Stimulated activated CD8-positive, alpha-beta memory T cell treated with anti-CD3 and anti-CD28 coated beads, Interleukin-4, amount 100 ng/mL, for 24 hours (primary cell): ENCODE measurements at places on chromosomes 4 and X.

GRCh38 chr4:76665153-76665552 is 230.1 kb downstream of the SHROOM3 start:
- DNase-seq, result no peak

DNA sequence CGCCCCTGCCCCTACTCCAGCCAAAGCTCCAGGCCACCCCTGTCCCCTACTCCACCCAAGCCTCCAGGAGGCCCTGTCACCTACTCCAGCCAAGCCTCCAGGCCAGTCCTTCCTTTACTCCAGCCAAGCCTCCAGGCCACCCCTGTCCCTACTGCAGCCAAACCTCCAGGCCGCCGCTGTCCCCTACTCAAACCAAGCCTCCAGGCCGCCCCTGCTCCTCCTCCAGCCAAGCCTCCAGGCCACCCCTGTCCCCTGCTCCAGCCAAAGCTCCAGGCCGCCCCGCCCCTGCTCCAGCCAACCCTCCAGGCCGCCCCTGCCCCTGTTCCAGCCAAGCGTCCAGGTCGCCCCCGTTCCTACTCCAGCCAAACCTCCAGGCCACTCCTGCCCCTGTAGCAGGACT is 5.1 kb upstream of the ASMT start:
- no peak for DNase-seq

GRCh38 chrX:113390531-113390930 is 549.9 kb upstream of the AMOT start:
- DNase-seq, result no peak

- DNase-seq, result no peak
Observed at GRCh38 chr4:154958621-154959358, 177.7 kb downstream of the RBM46 start.

DNA sequence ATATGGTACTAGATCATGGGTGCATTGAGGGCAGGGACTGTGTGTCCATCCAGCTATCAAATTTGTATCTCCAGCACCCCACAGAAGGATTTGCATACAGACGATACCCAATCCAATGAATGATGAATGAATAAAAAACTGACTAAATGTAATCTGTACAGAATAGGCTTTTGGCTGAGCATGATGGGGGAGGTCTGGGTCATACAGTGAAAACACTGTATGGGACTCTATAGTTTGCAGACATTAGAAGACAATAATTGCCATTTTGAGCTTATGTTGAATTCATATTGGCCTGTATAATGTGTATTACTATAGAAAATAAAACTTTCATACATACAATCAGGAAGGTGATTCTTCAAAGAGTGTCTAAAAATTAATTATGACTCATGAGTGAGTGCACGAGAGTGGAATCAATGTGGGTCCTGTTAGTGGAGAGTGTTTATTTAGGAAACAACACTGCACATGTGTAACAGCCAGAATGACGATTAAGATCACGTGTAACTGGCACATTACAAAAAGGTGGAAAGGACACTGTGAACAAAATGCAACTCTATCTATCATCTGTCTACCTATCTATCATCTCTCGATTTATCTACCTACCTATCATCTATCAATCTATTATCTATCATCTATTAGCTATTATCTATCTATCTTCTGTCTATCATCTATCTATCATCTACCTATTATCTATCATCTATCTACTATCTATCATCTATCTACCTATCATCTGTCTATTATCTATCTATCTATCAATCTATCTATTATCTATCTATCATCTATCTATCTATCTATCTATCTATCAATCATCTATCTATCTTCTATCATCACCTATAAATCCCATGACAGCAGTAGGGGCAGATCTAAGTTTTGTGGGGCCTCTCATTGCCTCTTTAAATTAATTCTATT is 201.3 kb downstream of the PTTG2 start:
- DNase-seq, result no peak

DNA sequence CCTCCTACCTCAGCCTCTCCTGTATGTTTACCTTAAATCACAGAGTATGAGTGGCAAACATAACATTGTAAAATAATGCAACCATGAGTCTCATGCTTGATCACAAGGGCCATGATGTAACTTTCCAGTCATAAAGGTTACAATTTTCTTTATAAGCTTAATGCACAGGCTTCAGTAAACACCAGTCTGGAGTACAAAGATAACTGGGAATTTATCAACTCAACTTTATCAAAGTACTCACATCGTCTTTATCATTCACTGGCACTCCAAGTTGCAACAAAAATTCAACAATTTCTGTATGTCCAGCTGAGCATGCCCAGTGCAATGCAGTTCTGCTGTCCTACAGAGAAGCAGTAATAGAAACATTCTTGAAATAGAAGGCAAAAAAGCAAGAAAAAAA is 2.8 kb downstream of the PSMD10 start:
- DNase-seq, result no peak

- DNase-seq, result no peak
Observed at GRCh38 chrX:100871594-100872560, 2.3 kb downstream of the NOX1 start.

GRCh38 chrX:66408507-66408906 is 230.4 kb downstream of the EDA2R start:
- no peak for DNase-seq

GRCh38 chrX:80765220-80765625 is 44.5 kb downstream of the BRWD3 start:
- no peak for DNase-seq

GRCh38 chr4:141636082-141636770 is at the start of gene IL15:
Gene IL15 (plus strand): TSS chr4:141636583. CDS start chr4:141719465, 82,882 bp downstream.
- DNase-seq, result peak; percentile 48

DNA sequence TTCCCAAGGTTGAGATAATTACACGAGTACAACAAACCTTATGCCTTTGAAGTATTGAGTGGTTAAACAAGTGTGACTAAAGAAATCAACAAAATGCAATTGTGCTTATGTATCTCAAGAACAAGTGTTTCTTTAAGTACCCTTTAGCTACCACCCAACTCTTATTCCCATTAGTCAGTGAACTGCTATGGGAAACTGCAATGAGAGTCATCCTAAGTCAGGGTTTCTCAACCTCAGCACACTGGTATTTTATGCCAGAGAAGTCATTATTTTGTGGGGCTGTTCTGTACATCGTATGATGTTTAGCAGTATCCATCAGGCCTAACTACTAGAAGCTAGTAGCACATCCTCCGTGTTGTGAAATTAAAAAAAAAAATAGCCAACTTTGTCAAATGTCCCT is 549.1 kb upstream of the BOD1L1 start:
- DNase-seq, result no peak

GRCh38 chrX:14670819-14671218 is 141.5 kb downstream of the GLRA2 start:
- no peak for DNase-seq

DNA sequence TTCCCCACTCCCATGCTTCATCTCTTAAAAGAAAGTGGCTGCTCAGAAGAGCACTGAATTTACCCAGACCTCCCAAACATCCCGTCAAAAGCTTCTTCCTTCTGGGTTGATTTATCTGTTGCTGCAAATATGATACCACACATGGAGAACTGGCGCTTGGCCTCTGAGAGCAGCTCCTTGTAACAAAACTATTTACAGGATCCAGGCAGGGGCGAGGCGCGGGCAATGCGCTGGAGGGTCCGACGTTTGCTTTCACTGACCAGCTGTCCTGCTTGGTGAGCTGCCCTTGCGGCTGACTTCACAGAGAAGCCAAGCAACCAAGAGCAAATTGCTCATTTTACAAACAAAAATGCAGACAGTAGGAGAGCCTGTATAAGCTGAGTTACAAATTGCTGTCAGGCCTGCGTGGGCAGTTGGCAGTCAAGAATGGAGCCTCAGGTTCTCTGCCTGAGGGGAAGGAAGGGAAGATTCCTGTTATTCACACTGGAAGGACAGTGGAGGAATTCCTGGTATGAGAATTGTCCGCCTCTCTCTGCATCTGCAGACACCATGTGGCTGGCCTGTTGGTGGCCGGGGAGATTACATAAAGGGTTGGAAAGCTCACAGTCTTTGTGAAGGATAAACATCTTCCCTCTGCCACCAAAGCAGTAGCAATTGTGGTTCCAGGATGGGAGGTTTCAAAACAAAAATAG is 192.2 kb upstream of the LEF1 start:
- DNase-seq, result no peak

DNA sequence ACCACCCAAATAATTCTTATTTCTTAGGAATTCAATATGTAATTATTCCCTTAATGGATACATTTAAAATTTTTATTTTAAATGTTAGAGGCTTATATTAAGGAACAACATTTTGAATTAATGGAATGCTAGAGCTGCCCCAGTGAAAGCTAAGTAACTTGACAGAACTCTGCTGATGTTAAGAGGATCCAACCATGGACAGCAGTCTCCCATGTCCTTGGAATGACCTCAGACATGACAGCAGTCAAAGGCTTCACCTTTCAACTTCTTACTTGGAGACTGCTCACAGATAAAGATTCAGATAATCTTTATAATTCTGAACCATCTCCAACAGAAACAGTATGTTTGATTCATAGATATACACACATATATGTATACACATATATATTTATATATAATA is 17.2 kb downstream of the PDLIM3 start:
- no peak for DNase-seq

DNA sequence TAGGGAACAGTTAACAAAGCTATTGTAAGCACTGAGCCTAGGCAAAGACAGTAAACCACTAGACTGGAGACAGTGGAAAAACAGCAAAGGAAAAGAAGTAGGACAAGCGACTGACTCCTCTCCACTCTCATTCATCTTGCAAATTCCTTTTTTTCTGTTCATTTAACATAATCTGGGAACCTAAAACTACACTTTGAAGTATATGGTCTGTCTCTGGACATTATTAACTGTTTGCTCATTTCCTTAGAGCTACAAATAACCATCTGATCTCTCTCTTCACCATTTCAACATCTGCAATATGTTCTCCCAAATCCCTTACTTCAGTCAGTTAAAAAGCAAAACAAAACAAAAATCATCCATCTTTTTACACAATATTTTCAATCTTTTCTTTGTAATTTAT is 642 bp downstream of the HMGN5 start:
- no peak for DNase-seq

- peak; percentile 77 for DNase-seq
Observed at GRCh38 chr4:6200011-6200921, at the start of gene JAKMIP1. Gene JAKMIP1 (minus strand): TSS chr4:6200549. CDS start chr4:6112850, 87,699 bp downstream.

GRCh38 chr4:14302021-14302420 is 674.5 kb upstream of the BOD1L1 start:
- DNase-seq, result no peak

- DNase-seq, result no peak
Observed at GRCh38 chr4:147689067-147689466, 5.1 kb upstream of the PRMT9 start.

GRCh38 chr4:41750626-41751448 is 2.3 kb upstream of the PHOX2B start:
- DNase-seq, result no peak

DNA sequence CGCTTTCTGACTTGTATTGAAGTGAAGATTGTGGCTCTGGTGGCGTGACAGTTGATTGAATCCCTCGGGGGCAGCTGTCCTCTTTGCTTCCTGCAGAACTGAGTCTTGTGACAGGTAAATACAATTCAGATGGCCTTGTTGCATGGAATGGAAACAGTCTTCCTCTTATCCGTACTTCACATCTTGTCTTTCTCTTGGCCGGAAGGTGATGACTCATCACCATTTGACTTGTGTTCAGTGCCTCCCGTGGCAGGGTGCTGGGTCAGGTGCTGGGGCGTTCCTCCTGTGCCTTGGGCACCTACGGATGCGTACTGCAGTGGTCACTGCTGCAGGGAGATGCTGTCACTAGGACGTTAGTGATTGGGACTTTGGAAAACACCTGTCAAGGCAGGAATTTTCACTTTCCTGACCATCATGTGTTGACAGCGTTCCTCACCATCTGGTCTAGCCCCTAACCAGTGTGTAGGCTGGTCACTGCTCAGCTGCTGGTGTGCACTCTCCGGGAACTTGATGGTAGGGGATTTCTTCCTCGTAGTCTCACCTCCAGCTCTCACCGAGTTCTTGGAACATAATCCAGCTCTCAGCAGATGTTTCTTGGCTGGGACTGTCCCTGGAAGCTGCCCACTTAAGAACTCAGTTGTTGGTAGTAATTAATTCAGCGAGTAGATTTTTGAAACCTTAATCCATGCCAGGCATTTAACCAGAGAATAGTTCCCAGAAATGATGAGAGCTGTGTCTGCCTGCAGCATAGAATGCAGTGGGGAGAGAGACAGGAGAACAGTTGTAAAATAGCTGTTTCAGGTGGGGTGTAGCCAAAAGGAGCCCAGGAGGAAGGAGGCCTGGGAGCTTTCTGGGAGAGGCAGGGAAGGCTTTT is 7.2 kb downstream of the TBC1D14 start:
- no peak for DNase-seq

GRCh38 chr4:121574618-121575017 is 122.2 kb downstream of the ANXA5 start:
- no peak for DNase-seq

GRCh38 chr4:108685036-108685686 is 34.8 kb downstream of the OSTC start:
- DNase-seq, result no peak

DNA sequence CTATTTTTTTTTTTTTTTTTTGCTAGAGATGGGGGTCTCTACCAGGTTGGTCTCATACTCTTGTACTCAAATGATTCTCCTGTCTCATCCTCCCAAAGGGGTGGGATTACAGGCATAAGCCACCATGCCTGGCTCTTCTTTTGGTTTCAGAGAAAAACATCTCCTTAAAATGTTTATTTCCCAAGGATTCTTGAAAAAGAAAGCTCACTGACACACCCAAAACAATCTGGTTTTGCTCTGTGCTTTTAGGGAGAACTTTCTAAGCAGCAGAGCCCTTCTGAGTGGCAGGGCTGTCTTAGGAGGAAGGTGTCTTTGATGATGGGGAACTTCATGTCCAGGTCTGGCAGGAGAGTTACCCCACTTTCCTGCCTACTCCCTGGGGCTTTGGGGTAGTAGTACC is 1.2 kb downstream of the SOD3 start:
- DNase-seq, result no peak

DNA sequence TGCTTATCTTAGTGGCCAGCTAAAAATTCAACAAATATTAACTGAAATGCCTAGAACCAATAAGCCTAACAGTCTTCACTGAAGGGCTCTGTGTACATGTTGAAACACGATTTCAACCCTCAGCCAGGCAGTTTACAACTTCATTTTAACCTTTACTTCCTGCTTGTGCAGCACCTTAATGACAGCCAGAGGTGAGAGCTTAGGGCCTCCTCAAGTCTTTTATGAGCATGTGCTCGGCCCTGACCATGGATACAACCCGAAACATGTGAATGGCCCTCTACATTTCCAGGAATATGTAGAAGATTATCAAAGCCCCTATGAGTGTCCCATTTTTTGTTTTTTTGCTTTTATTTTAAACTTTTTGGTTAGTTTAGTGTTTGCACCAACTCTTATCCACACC is 88.3 kb downstream of the MSN start:
- no peak for DNase-seq

- DNase-seq, result no peak
Observed at GRCh38 chr4:2924765-2925301, 38.4 kb downstream of the NOP14 start.

- no peak for DNase-seq
Observed at GRCh38 chr4:100742045-100742444, 224.2 kb upstream of the EMCN start.

DNA sequence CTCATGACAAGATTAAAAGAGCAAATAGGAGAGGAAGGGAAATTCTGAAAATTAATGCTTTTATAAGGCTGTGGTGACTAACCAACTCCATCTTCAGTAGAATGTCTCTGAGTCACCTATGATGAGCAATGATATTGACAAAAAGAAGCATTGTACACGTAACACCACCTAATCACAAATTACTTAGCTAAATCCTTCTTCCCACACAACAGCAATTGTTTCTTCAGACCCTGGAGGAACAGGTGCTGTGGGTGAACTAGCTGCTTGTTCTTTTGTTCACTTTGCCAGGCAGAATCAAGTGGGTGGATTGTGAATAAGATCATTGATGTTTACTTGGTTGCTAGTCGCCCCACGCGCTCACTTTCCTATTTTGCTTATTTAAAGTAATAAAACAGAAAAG is 315.5 kb downstream of the CAMK2D start:
- no peak for DNase-seq
